Breast epithelium (tissue), 4 donors: ENCODE measurements at places on chromosomes 1 and 21. TPM values are rescaled to one million over a fixed set of nuclear protein-coding genes. Genes with fewer than 3 reads are reported as not detected.

- peak; percentile 83 for DNase-seq
Measured at GRCh38 chr1:109397581-109398342, at the start of gene SORT1. Gene SORT1 (minus strand): TSS chr1:109397918. CDS start chr1:109397892, 26 bp downstream.

GRCh38 chr21:26224366-26224765 is 53.8 kb upstream of the APP start:
- no peak for DNase-seq

DNA sequence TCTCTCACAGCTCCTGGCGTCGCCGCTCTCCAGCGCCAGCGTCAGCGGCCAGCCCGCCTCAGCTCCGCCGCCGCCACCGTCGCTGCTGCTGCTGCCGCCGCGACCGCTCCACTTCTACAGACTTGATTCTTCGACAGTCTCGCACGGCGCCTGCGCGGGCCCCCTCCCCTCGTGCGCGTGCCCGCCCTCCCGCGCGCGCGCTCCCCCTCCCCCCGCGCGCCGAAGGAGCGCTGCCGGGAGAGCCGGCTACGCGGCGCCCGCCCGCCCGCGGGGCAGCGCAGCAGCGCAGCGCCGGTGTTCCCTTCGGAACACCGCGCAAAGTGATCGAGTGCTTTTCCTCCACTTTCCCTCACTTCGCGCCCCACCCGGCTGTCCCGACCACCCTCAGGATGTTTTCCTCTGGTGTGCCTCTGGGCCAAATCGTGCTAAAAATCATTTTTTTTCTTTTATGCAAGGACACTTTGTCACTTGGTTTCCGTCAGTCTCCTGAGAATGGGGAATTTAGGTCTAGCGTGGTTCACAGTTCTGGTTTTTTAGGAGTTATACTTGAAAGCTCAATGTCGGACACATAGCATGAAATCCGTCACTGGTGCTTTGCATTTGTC is at the start of gene IRF2BP2:
Gene IRF2BP2, minus strand, starts transcription at position 118 of the 605 bp plus-strand sequence. CDS start 684 bp downstream, outside the sequence.
- DNase-seq: peak; percentile 81

Gene GJC2
- total RNA-seq: 1.3 TPM

- DNase-seq: no peak
Measured at GRCh38 chr1:174428033-174428432, 19.7 kb upstream of the GPR52 start.
